ENCODE measurements at places on chromosomes 5 and 9.

DNA sequence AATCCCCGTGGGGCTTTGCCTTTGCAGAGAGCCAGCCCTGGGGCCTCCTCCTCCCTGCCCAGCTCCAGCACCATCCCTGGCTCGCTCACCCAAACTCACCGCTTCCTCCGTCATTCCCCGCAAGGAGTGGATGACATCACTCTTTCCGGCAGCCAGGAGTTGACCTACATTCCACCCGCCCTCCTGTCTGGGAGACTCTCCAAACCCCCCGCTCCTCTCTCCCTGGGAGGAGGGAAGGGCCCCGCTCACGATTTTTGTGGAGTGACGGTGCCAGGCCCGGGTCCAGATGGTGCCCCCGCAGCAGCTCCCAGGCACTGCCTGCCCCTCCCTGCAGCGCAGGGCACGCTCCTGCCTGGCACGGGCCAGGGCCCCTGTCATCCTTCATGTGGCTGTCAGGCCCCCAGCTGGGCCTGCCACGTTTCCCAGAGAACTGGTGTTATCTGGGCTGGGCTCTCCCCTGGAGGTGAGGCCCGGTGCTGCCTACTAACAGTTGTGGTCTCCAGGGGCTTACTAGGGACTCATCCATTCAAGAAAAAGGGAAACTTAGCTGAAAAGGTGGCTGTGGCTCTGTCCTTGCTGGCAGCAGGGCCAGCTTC lies 52.3 kb downstream of the NTNG2 start:
- DNase-seq: no peak

GRCh38 chr5:133785182-133785581 lies 172.8 kb upstream of the FSTL4 start:
- DNase-seq: no peak

- no peak for DNase-seq
Observed at GRCh38 chr5:36481454-36482120, 124.8 kb upstream of the SLC1A3 start.

DNA sequence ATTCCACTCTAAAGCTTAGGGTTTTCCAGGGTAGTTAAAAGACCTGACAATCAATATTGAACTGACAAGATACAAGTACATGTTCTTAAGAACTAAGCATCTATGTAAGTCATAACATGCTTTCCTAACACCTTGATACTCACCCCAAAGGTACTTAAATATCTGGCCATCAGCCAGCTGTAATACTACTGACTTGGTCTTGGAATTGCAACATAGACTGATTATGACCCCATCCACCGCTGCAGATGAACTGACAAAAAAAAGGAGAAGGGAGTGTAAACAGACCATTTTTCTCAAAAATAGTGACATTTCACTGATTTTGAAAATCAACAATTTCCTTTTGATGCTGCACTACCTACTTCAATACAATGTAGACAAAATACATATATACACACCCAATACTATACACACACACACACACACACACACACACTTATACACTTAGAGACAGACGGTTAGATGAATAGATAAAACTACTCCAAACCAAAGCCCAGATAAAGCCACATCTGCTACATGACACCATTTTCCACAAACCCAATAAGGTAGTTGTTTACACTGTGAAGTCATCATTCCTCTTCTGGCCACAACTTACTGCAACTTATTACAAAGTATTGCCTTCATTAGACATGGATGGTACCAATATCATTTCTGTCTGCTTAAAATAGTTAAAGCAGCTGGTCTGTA lies 30.4 kb downstream of the ELP1 start:
- no peak for DNase-seq

DNA sequence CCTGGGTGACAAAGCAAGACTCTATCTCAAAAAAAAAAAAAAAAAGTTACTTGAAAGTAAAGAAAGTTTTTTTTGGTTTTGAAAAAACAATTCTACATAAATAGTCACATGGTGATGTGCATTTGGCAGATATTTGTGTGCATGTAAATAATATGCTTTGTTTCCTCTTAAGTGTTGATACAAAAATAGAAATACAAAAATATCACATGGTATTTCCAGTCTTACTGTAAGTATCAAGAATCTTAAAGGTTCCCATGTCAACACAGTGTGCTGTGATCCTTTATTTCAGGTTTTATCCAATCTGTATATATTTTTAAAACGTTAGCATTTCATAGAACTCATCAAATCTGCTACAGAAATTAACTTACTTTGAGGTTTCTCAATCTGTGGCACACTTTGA lies 521.9 kb downstream of the TLE4 start:
- DNase-seq: no peak

- DNase-seq: no peak
Observed at GRCh38 chr5:152688561-152689249, 283.6 kb upstream of the NMUR2 start.

GRCh38 chr9:110129425-110129824 lies 78.5 kb downstream of the C9orf152 start:
- no peak for DNase-seq

DNA sequence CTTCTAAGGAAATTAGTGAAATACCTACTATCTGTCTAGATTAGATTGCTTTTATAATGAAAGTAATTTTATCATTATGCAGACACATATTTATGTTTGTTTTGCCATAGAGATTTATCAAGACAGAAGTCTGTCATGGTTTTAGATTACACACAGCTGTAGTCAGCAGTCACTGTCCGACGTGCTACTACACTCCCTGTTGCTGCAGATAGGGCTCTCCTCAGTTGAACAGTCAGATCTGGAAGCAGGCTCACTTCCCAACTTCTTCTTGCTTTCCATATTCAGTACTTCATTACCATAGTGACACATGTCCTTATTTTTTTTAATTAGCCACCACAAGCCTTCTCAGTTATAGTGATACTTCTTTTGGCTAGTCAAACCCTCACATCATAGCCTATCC lies 329.9 kb upstream of the ITGA1 start:
- DNase-seq: no peak

DNA sequence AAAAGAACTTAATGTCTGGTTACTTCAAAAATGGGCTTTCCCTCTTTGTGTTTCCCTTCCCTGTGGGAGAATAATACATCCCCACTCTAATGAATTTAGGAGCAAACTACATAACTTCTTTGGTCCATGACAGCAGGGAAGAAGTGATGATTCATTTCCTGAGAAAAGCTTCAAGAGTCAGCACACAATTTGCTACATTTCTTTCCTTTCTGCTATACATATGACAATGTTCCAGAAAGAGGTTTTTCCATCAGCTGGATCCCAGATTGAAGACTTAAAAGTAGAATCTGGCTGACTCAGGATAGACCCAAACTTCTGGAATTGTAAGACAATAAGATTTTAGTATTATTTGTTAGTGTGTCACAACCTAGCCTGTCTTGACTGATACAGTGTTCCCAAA lies 126.1 kb downstream of the DRD1 start:
- no peak for DNase-seq

GRCh38 chr5:96297290-96297689 lies 135.8 kb downstream of the PCSK1 start:
- DNase-seq: no peak

Measured in neuronal stem cell (in vitro differentiated cells).